ENCODE measurements at places on chromosomes 5 and 9.
A peak's percentile ranks its signal among the peaks of the same experiment; 100 is the strongest.

DNA sequence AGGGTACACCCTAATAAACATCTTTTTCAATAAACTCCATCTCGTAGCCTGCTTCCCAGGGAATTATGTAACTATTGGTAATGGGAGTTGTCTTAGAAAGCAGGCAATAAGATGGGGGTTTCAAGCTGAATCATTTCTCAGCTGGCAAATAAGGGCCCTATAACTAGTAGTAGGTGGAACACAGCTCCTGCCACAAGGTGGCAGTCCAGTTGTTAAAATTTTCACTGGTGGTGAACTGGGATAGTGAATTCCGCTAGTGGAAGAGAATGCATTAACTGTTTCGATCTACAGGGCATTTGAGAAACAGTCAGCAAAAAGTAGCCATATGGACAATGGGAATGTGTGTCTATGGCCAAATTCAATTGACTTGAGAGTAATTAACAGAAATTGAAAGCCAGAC, 27.7 kb downstream of the PCDHB15 start:
- no peak for DNase-seq

GRCh38 chr9:122333169-122333808, 37.5 kb upstream of the PTGS1 start:
- DNase-seq = no peak

DNA sequence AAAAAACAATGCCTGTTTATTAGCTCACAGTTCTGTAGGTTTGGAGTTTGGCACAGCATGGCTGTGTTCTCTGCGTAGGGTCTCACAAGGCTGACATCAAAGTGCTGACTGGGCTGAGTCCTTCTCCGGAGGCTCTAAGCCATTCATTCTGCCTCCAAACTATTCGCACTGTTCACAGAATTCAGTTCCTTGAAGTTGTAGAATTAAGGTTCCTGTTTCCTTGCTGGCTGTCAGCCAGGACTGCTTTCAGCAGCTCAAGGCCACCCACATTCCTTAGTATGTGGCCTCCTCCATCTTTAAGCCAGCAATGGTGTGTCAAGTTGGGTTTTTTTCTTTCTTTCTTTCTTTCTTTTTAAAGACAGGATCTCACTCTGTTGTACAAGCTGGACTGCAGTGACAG, 161.9 kb downstream of the CDH6 start:
- no peak for DNase-seq

- DNase-seq = no peak
Observed at GRCh38 chr9:101706261-101706798, 32.1 kb downstream of the GRIN3A start.

DNA sequence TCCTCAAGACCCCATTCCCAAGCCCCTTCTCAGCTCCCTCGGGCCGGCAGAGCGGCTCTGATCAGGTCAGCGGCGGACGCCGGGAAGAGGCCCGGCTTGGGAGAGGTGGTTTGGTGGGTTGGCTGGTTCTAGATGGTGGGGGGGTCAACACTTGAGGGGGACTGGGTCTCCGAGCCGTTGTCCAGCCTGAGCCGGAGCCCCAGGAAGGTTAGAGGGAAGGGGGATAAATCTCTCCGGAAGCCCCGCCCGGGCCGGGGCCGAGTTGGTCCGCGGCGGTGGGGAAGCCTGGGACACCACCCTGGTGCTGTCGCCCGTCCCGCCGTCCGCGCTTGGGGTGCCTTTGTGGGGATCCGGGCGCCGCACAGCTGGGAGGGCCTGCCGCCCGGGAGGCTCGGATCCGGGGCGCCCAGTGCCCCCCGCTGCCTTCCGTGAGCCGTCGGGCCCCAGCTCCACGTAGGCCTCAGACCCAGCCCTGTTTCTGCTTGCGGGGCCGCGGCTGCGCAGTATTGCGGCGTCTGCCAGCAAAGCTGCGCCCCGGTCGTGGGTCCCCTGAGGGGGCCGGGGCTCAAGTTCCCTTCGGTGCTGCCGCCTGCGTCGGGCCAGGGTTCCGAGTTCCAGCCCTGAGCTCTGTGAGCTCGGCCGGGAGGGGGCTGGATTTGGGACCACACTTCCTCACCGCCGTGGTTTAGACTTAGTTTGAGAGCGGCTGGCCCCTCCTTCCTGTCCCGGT, 542 bp upstream of the TRIM52 start:
- DNase-seq = peak; percentile 77

GRCh38 chr5:126939887-126940286, 90.5 kb downstream of the MARCHF3 start:
- DNase-seq = no peak

DNA sequence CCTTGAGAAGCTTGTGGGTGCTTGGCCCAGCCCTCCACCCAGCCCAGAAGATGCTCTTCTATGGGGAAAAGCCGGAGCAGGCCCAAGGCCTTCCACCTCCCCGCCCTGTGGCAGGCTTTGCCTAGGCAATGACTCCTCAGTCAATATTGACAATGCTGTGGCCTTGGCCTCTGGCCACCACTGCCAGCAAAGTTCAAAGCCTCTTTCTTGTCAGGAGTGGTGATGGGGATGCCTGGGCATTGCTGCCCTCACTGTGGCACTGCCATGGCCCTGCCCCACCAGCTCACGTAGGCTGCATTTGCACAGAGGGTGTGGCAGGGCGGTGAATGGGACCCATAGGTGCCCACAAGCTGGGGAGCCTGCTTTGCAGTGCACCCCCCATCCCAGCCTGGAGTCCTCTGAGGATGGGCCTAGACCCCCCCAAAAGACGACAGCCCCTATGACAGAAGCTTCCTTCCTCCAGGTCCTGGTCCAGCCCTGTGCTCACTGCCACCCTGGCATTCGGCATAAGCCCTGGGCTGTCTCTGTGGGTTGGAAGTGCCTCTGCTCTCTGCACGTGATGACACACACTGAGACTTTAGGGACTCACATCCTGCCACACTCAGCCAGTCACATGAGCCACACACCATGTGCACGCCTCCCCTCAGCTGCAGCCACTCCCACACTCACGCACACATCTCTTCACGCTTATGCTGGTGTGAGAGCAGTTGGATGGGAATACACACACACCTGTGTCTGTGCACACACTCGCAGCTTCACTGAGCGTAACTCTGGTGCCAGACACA, 31.1 kb downstream of the MORN5 start:
- DNase-seq = no peak

- no peak for DNase-seq
Observed at GRCh38 chr5:2066373-2066772, 183.6 kb upstream of the IRX4 start.

GRCh38 chr9:111896942-111897600, 457 bp downstream of the UGCG start:
- no peak for DNase-seq

GRCh38 chr9:99401680-99402504, 179.8 kb downstream of the SEC61B start:
- DNase-seq = no peak

DNA sequence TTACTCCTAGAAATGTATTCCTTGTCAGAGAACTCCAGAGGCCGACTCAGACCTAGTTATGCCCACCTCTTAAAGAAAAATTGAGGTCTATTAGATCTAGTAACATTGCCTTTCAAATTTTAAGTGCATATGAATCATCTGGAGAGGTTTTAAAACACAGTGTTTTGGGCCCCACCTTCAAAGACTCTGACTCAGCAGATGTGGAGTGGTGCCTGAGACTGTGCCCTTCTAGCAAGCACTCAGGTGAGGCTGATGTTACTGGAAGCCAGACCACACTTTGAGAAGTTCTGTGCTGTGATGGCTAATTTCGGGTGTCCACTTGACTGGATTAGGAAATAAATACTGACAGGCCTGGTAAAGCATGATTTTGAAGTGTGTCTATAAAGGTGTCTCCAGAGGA, 10.6 kb downstream of the FOXB2 start:
- no peak for DNase-seq

DNA sequence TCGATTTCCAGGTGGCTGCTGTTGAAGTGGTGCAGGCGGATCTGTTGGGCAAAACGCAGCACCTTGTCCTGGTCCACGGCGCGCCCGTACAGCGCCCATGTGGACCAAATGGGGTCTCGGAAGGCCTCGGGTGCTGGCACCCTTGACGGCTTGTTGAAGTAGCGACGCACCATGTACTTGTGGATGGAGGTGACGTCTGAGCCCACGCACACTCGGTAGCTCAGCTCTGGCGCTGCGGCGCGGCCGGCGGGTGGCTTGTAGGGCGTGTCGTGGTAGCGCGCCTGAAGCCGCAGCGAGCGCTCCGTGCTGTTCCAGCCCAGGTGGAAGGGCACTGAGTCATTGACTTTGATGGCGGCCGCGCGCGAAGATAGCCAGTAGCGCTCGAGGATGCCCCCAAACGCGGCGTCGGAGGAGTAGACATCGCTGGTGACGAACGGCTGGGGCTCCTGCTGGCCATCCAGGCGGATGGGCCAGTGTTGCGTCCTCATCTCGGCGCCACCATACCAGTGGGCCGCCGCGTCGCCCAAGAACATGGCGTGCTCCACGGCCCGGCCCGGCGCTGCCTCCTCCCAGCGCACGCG, 4.7 kb downstream of the MYORG start:
- no peak for DNase-seq
